ENCODE measurements at places on chromosomes 16 and 17.

DNA sequence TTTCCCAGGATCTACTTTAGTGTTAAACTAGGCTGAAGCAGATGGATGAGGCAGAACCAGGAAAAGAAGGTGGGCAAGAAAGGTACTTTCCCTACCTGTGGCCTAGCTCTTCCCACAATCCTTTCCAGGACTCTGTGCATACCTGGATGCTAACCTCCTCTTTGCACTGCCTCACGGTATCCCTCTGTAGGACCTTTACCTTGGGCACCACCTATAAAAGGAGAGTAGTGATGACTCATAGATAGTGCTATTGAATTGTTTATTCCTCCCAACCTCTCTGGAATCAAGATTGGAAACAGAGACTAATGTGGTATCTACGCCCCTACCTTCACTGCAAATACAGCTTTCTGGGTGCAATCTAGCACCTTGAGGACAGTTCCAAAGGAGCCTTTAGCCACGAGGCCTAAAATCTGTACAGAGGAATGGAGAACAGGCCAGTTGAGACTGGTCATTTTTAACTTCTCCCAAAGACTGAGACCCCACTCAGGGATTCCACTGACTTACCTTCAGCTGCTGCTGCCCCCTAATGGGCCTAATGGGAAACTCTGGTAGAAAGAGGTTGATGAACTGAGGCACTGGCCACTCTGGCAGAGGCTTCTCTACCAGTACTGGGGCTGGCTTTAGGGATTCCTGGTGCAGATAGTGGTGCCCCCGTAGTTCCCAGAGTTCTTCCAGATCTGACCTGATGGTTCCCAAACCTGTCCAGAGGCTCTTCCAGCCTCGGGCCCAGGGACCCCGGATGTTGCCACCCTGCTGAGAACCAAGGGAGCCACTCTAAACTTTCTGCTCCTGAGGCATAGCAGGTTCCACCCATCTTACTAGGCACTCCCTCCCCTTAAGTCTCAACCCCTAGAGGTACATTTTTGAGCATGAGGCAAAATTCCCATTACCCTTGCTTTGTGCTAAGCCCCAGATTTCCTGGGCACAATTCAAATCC lies 781 bp downstream of the RSKR start:
- DNase-seq, result no peak

GRCh38 chr17:73628642-73629552 lies 15.3 kb downstream of the SDK2 start:
- DNase-seq, result no peak

DNA sequence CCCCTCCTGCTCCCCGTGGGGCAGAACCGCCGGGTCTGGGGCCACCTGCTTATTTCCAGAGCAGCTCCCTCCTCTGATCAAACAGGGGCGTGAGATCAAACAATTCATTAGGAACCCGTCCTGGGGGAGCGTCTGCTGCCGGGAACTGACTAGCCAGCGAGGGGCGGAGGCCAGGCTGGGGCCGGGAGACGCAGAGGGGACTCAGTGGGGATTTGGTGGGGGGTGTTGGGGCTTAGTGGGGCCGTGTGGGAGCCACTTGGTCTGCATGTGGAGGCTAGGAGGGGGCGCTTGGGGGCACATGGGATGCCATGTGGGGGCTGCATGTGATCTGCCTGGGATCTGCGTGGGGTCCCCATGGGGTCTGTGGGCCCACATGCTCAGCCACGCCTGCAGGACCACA lies 20.5 kb upstream of the CACNA1H start:
- DNase-seq, result no peak

GRCh38 chr16:67021321-67021720 lies 7.6 kb upstream of the CBFB start:
- DNase-seq, result no peak

DNA sequence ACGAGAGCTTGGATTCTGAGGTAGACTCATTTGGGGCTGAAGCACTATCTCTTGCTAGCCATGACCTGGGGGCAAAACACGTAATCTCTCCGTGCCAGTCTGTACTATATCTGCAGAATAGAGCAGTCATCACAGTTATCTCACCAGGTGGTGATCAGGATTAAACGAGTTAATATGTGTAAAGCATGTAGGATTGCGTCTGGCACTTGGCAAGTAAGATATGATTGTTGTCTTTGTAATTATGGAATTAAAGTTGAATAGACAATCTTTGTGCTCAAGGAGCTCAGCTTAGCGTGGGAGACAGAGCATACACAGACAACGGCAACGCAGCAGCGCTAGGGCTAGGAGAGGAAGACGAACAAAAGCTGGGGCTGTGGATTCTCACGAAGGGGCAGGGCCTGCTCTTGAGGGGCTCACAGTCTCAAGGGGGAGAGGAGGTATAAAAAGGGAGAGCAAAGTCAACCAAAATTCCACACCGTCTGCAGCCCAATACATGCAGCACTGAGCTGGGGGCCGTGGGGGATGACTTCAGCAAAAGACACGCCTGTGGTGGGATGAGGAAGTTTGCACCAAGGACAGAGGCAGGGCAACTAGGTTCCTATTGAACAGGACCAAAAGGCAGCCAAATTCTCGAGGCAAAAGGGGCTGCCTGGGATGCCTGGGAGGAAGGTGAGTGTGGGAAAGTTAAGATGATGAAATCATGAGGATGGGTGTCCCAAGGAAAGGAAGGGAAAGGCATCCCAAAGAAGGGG lies 68.6 kb downstream of the SDK2 start:
- no peak for DNase-seq

GRCh38 chr16:86956437-86956836 lies 360.8 kb downstream of the C16orf95 start:
- DNase-seq, result no peak

- no peak for DNase-seq
Observed at GRCh38 chr16:78275420-78275819, 176.0 kb downstream of the WWOX start.

GRCh38 chr17:41769346-41769862 lies 17.1 kb downstream of the JUP start:
- no peak for DNase-seq

DNA sequence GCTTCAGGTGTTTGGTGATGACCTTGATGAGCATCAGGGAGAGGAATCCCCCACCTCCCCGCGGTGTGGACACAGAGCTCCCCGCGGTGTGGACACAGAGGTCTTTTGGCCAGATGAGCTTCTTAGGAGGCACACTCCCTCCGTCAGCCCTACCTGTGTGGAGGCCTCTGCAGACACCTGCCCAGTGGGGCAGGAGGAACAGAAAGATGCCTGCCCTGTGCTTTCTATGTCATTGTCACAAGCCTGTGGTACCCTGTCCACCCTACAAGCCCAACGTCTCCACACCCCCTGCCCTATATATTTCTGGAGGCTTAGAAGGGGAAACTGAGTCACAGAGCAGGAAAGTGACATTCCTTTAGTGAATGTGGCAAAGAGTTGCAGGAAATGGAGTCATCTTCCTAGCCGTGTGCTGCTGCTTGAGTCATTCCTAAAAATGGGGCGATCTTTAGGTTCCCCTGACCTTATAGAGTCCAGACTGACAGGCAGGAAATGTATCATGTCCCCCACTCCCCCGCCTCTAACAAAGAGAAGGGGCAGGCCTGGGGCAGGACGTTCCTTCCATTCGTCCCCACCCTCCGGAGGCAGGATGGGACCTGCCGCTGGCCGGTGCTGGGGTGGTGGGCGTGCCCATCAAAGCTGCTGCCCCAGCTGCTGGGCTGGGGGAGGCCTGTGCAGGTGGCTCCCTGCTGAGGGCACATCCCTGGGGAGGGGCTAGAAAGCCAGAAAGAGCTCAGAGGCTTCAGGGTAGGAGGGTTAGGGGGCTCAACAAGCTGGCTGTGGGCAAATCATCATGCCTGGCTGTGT lies 1.0 kb upstream of the C16orf74 start:
- no peak for DNase-seq

- no peak for DNase-seq
Observed at GRCh38 chr17:5718726-5719125, 134.4 kb upstream of the NLRP1 start.

DNA sequence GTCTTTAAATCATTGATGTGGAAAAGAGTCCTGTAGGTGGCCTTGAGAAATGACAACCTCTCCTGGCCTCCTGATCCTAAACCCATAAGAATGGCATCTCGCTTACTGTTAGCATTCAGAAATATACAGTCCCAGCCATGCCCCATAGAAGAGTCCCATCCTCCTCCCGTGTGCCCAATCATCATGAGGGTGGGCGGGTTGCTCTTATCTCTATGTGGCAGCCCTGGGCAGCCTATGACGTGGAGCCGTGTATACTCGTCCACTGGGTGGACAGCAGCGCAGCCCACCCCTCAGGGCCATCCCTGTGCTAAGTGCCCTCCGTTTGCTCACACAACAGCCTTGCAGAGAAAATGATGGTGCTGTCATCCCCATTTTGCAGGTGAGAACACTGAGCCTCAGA lies 105.3 kb downstream of the AMFR start:
- DNase-seq, result no peak

- no peak for DNase-seq
Observed at GRCh38 chr16:31395647-31396046, 2.5 kb downstream of the ITGAD start.

- no peak for DNase-seq
Observed at GRCh38 chr17:32684087-32684958, 192.6 kb downstream of the MYO1D start.

GRCh38 chr17:82933911-82934310 lies 94.1 kb upstream of the ZNF750 start:
- DNase-seq, result no peak

GRCh38 chr17:1058423-1059130 lies 61.6 kb downstream of the TIMM22 start:
- DNase-seq, result no peak

DNA sequence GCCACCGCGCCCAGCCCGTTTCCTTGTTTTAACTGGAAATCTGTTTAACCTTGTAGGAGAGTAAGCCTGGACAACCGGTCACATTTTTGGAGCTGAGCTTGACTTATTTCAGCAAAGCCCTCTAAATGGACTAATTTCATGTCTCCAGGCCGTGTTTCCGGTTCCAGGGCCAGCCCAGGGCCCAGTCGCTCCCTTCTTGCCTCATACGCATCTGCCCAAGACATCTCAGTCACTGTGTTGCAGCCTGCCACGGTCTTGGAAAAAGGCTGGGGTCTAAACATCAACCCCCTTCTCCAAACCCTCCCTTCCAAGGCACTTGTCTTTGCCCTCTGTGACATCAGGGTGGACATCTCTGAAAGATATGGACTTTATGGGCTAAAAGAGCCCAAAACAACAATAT lies 18.9 kb downstream of the PLEKHG4 start:
- DNase-seq, result no peak

- no peak for DNase-seq
Observed at GRCh38 chr17:49508061-49508865, 13.2 kb downstream of the NGFR start.

GRCh38 chr17:79012563-79013134 lies 3.1 kb upstream of the CANT1 start:
- no peak for DNase-seq

- DNase-seq, result no peak
Observed at GRCh38 chr16:69179328-69180010, 7.5 kb upstream of the SNTB2 start.

DNA sequence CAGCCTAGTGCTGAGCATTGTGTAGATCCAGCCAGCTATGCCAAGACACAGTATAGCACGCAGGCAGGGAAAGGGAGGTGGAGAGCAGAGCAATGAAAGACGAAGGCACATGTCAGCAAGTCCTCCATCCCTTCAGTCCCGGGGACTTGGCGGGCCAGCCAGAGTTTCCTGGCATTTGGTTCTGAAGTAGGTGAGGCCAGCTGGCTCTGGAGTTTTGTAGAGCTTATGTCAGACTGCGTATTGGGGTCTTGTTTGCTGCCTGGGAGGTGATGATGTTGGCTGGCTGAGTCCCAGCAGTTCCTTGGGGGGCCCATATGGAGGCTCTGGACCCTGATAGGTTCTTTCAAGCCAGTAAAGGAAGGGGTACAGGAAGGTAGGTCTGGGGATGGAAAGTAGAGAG lies 55.7 kb upstream of the AKTIP start:
- no peak for DNase-seq

GRCh38 chr17:19654896-19655295 lies 6.3 kb downstream of the ALDH3A2 start:
- no peak for DNase-seq

- no peak for DNase-seq
Observed at GRCh38 chr16:49000594-49000993, 281.0 kb downstream of the CBLN1 start.

GRCh38 chr17:65156835-65157565 lies 19.8 kb downstream of the RGS9 start:
- no peak for DNase-seq

- DNase-seq, result no peak
Observed at GRCh38 chr17:60371818-60372510, 20.0 kb downstream of the USP32 start.

DNA sequence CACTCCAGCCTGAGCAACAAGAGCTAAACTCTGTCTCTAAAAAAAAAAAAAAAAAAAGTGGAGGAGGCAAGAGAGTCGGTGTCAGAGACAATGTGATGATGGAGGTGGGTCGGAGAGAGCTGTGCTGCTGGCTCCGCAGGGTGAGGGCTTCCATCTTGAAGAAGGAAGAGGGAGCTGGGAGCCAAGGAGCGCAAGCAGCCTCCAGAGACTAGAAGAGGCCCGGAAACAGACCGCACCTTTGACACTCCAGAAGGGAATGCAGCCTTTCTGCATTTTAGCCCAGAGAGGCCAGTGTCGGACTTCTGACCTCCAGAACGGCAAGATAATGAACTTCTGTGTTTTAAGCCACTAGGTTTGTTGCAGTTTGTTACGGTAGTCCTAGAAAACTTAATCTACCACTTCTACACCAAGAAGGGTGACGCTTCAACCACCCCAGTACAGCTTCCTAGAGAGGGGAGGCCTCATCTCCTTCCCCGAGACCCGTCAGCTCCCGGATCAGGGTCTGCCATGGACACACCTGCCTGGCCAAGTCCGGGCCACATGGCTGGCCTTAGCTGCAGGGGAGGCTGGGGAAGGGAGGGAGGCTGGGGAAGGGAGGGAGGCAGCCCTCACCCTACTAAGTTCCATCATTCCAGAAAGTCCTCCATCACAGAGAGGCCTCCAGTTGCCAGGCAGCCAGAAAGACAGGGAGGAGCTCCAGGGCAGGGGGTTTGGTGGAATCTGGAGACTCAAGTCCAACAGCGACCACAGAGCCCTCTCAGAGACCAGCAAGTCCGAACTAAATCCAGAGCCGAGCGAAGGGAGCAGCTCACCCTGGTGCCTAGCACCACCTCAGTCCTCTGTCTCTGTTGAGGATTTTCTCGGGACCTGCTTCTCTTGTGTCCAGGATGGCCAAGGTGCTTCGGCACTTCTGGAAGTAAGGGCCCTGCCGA lies 13.2 kb upstream of the RBFOX3 start:
- no peak for DNase-seq

- no peak for DNase-seq
Observed at GRCh38 chr16:46519063-46519462, 102.1 kb downstream of the SHCBP1 start.

- no peak for DNase-seq
Observed at GRCh38 chr17:73802314-73802713, 158.1 kb upstream of the SDK2 start.

GRCh38 chr16:28208824-28209223 lies 2.9 kb downstream of the XPO6 start:
- DNase-seq, result no peak

GRCh38 chr17:49565948-49566491 lies 9.7 kb upstream of the NXPH3 start:
- no peak for DNase-seq

Data from cortex of kidney (tissue), 1 donor.